ENCODE measurements at places on chromosomes 2 and 18. TPM values are rescaled to one million over a fixed set of nuclear protein-coding genes. Genes with fewer than 3 reads are reported as not detected.

Gene CYTIP
- 2.5 TPM for total RNA-seq

Gene NPPC
- total RNA-seq: not detected

Gene UGT1A10
- not detected for total RNA-seq

Gene GAREM1
- 5.6 TPM for total RNA-seq

Gene GMCL1
- total RNA-seq: 11.1 TPM

Gene SERTAD2
- total RNA-seq: 11.8 TPM

Gene C2orf81
- 2.0 TPM for total RNA-seq

Measured in sigmoid colon (tissue), 7 donors.